ENCODE measurements at places on chromosomes 16 and 17.

- no peak for DNase-seq
These were observed 16.9 kb downstream of the ATP2A3 start for GRCh38 chr17:3947318-3947810.

- no peak for DNase-seq
These were observed 10.5 kb downstream of the TSPOAP1 start for GRCh38 chr17:58318065-58318481.

- DNase-seq: no peak
These were observed 16.1 kb downstream of the PLCG2 start for GRCh38 chr16:81795193-81795592.

DNA sequence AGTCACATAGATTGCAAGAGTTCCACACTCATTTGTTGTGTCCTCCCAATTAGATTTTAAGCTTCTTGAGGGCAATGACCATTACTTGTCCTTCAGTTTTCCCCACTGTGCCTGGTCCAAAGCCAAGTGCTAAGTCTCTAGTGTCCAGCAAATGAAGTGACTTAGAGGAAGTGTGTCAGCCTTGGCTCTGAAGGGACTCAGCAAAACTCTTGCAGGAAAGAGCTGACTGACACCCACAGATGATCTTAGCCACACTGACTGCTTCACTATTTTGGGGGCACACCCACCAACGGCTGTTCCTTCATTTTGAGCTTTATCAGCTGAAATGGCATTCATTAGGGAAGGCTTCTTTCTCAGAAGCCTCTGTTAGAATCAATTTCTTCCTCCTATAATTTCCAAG lies 358.1 kb downstream of the UTP18 start:
- DNase-seq: no peak
